ENCODE measurements at places on chromosomes 16 and 17. TPM values are rescaled to one million over a fixed set of nuclear protein-coding genes. Genes with fewer than 3 reads are reported as not detected.

- no peak for DNase-seq
These were observed 40.8 kb downstream of the NT5M start for GRCh38 chr17:17343896-17344506.

Gene TAF15
- total RNA-seq: 74.3 TPM

DNA sequence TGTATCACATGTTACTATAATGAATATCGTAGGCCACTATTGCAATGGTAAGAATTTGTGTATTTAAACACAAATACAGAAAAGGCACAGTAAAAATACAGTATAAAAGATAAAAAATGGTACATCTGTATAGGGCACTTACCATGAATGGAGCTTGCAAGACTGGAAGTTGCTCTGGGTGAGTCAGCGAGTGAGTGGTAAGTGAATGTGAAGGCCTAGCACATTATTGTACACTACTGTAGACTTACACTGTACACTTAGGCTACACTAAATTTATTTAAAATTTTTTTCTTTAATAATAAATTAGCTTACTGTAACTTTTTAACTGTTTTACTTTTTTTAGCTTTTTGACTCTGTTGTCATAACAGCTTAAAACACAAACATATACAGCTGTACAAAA is 42.5 kb downstream of the AKAP10 start:
- no peak for DNase-seq

Gene TBC1D3C
- total RNA-seq: not detected

DNA sequence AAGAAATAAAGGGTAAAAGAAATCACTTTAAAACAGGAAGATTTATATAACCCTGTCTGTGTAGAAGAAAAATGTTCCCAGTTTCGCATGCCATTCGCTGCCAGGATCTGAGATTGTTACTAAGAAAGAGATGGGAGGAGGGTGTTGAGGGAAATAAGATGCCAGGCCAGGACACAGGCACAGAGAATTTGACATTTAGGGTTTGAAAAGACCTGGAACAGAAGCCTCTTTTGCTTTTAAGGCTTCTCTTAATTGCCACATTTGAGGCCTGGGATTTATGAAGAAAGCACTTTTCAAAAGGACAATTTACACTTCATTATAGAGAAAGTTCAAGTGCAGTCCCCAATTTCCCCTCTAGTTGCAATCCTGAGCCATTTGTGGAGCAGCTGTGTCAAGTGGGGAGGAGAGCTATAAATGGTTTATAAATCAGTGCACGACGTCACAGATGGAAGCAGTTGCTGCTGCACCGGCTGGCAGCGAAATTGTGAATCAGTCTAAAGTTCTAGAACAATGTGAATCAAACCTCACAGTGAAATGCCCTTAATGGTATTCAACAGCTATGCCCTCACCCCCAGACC is 26.5 kb upstream of the C16orf87 start:
- DNase-seq: peak; percentile 20
